CD8-positive, alpha-beta memory T cell (primary cell): ENCODE measurements at places on chromosomes 6 and 20. TPM values are rescaled to one million over a fixed set of nuclear protein-coding genes. Genes with fewer than 3 reads are reported as not detected.

CST2 gene
- not detected for total RNA-seq

LIME1 gene
- total RNA-seq: 19.6 TPM

NOL4L gene
- total RNA-seq: 19.8 TPM

BTN2A1 gene
- total RNA-seq: 26.4 TPM

STMND1 gene
- not detected for total RNA-seq

SGK2 gene
- total RNA-seq: 0.24 TPM

DNA sequence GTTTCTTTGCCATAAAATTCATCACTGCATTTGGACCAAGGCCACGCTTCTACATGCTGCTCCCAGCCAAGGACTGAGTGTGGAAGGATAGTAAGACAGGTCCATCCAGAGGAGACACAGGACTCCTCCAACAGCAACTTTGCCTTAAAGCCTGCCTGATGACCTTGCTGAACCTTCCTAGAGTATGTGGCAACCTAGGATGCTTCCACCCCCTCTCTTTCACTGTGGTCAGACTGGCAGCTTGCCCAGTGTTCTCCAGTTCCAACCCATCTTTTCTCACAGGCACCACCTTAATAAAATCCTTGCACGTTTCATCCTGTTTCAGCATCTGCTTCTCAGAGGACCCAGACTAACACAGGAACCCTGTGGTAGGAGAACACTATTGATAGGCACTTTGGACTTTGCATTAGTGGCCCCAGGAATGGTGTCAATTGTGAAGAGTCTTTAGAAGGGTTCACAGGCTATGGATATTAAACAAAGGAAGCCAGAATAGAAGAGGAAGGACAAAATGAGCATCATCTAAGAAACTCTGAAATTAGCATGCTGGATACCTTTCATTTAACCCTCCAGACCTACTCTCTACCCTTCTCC, 2.4 kb upstream of the PKHD1 start:
- no peaks in the 10 kb centered on the region for H3K36me3 ChIP-seq
- H3K4me3 ChIP-seq: no peak overlapping the region
- no peaks in the 10 kb centered on the region for H3K4me1 ChIP-seq
- H3K27me3 ChIP-seq: no peaks in the 10 kb centered on the region
- no peak for DNase-seq

- H3K27ac ChIP-seq: no peak overlapping the region
- H3K27me3 ChIP-seq: no peaks in the 10 kb centered on the region
- no peaks in the 10 kb centered on the region for H3K36me3 ChIP-seq
- DNase-seq: no peak
- no peak overlapping the region for H3K4me3 ChIP-seq
These were observed 155.8 kb downstream of the MBOAT1 start for GRCh38 chr6:20056350-20056992.

DNA sequence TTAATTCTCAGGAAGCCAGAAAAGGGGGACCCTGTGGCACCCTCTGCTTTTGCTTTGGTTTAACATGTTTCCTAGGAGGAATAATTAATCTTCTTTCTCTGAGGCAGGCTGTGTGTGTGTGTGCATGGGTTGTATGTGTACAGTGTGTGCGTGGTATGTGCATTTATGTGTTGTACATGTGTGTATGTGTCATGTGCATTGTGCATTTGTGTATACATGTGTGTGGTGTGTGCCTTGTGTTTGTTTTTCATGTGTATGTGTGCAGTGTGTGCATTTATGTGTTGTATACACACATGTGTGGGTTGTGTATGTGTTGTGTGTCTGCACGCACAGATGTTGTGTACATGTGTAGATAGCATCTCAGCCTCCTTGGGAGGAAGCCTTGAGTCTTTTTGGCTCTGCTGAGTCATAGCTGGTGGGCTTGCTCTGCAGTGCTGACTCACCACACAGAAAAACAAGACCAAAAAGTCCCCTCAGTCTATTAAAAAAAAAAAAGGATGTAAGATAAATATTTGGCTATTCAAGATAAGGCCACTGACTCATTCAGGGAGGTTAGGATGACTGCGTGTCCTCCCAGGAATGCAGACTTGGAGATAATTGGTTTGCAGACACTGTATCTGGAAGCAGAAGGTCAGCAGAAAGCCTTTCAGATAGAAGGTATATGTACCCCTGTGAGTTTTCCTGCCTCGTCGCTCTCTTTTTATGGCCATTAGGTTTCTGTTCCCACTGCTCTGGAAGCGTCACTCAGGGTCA, 58.6 kb downstream of the SYNJ2 start:
- no peaks in the 10 kb centered on the region for H3K27me3 ChIP-seq
- H3K4me1 ChIP-seq: peaks cover 4% of the 10 kb centered on the region
- H3K27ac ChIP-seq: peak overlapping the region; percentile 76
- H3K4me3 ChIP-seq: no peak overlapping the region
- peaks cover 7% of the 10 kb centered on the region for H3K36me3 ChIP-seq
- no peak for DNase-seq

DNA sequence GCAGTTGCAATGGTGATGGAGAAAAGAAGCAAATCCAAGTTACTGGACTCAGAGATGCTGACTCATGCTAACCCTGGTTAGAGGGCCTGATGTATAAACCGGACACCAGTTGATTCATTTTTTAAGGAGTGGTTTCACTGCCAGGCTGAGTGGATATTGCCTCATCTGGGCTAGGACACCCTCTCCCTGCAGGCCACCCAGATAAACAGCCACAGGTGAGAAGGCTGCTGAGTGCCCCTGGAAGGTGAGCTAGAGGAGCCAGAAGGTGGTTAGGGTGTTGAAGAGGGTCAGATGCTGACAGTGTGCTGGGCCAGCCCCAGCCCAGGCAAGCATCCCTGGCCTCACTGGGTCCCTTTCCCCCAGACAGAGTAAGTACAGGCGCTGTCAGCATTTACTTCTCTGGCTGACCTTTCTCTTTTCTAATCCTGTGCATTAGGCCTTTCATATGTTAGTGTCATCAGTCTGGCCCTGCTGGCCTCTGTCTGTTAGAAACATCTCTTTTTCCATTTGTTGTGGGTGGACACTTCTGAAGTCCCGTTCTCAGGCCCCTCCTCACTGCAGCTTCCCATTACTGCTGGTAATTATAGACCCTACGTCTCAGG, 13.5 kb downstream of the EPB41L1 start:
- no peaks in the 10 kb centered on the region for H3K4me1 ChIP-seq
- H3K27ac ChIP-seq: no peak overlapping the region
- H3K4me3 ChIP-seq: no peak overlapping the region
- H3K27me3 ChIP-seq: no peaks in the 10 kb centered on the region
- no peak for DNase-seq
- H3K36me3 ChIP-seq: no peaks in the 10 kb centered on the region

GRCh38 chr6:160102956-160103824, 18.4 kb upstream of the SLC22A1 start:
- H3K27ac ChIP-seq: no peak overlapping the region
- H3K36me3 ChIP-seq: peaks cover 25% of the 10 kb centered on the region
- H3K4me3 ChIP-seq: no peak overlapping the region
- DNase-seq: no peak

GRCh38 chr6:42086046-42087035, 36.0 kb downstream of the TAF8 start:
- H3K4me3 ChIP-seq: no peak overlapping the region
- H3K27ac ChIP-seq: no peak overlapping the region
- H3K4me1 ChIP-seq: no peaks in the 10 kb centered on the region

GRCh38 chr6:92201618-92202017, 1217.7 kb downstream of the EPHA7 start:
- no peaks in the 10 kb centered on the region for H3K4me1 ChIP-seq
- H3K4me3 ChIP-seq: no peak overlapping the region
- H3K27ac ChIP-seq: no peak overlapping the region

DNA sequence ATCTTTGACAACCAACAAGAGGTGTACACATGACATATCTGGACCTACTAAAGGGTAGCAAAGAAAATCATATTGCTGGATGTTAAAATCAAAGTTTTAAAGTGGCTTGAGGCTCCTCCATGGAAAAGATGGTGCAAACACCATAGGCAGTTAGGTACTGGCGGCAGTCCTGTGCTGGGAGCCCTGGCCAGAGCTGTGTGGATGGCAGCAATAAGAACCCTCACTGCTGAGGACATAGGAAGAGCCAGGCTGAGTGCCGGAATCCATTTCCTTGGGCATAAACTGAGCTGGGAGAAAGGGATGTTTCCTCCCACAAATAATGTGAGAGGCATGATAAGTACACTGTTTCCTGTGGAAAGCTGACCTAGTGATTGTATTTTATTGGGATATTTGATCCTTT, 89.9 kb downstream of the ARID1B start:
- H3K27ac ChIP-seq: no peak overlapping the region
- H3K4me1 ChIP-seq: peaks cover 13% of the 10 kb centered on the region
- no peak overlapping the region for H3K4me3 ChIP-seq
- no peak for DNase-seq

GRCh38 chr6:108862479-108863191, 14.4 kb downstream of the ARMC2 start:
- no peak overlapping the region for H3K27ac ChIP-seq
- peaks cover 7% of the 10 kb centered on the region for H3K4me1 ChIP-seq
- H3K36me3 ChIP-seq: peaks cover 3% of the 10 kb centered on the region
- H3K27me3 ChIP-seq: no peaks in the 10 kb centered on the region

DNA sequence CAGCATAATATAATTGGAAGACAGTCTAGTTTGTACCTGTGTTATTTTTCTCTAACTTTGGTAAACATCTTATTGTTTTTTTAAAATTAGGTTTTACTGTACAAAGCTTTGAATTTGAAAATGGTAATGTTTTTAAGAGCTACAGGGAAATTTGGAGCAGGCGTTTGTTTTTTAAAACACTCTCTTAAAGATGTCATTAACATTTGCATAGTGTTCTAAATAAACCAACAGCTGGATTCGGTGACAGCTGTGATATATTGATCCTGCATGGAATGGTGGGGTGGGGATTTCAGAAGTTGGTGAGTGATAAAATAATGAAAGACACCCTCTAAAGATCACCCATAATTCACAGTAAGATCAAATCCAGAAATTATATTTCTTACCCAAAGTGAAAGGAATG, 97.9 kb upstream of the PRL start:
- H3K27ac ChIP-seq: no peak overlapping the region
- H3K36me3 ChIP-seq: no peaks in the 10 kb centered on the region
- no peak overlapping the region for H3K4me3 ChIP-seq
